ENCODE measurements at places on chromosomes 5 and 9. TPM values are rescaled to one million over a fixed set of nuclear protein-coding genes. Genes with fewer than 3 reads are reported as not detected.

GRCh38 chr5:140125637-140126036 lies at the start of gene IGIP:
Gene IGIP, plus strand, starts transcription at chr5:140125937. Its CDS starts 2,540 bp downstream, at chr5:140128477.
- H3K4me3 ChIP-seq = no peak within 1 kb of the TSS
- H3K36me3 ChIP-seq = no peaks in the 10 kb centered on the region
- DNase-seq = no peak
- no peaks in the 10 kb centered on the region for H3K27me3 ChIP-seq
- no peaks in the 10 kb centered on the region for H3K4me1 ChIP-seq

The GARNL3 gene
- total RNA-seq = 3.3 TPM

The IFNA21 gene
- total RNA-seq = not detected

The CATSPER3 gene
- total RNA-seq = 0.33 TPM

The G3BP1 gene
- 213 TPM for total RNA-seq

Measured in endothelial cell (in vitro differentiated cells).